ENCODE measurements at places on chromosomes 5 and 9.

DNA sequence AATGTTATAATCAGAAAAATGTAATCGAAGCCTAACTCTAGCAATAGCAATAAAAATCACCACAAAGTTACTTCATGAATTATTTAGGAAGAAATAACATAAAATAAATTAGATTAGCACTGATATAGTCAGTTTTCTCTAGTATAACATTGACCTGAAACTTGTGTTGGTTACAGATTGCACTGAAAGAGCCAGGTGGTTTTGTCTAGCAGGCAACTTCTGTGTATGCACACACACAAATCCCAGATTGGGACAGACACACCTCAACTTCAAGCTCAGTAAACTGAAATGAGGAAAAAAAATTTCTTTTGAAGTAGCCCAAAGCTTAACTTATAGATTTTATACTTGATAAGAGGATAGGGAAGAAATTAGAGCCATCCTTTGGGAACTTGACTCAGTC is 129.3 kb downstream of the EFNA5 start:
- DNase-seq: no peak

DNA sequence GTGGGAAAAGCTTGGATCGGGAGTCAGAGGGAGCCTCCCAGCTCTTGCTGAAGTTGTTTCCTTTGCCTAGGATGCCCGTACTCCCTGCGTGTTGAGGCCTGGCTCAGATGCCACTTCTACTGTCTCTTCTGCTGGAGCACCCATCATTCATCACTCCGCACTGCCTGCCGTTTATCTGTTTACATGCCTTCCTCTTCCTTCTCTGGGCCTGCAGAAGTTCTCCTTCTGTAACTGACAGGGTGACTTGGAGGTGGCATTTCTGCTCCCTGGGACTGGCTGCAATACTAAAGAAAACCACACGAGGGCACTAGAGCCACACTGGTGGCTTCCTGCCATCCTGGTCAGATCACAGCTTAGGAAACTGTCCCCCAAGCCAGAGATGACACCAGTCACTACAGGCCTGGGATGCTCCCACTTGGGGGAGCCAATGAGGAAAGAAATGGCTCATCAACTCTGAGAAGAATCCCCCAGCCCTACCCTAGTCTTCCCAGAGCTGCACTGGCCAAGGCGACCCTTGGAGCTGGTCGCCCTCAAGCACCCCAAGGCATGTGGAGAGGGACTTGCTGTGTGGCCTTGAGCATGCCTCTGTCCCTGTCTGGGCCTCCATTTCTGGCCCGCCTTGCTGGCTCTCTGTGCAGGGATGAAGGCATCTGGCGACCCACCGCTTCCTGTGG is 9.7 kb upstream of the SLC25A51 start:
- DNase-seq: peak; percentile 77

DNA sequence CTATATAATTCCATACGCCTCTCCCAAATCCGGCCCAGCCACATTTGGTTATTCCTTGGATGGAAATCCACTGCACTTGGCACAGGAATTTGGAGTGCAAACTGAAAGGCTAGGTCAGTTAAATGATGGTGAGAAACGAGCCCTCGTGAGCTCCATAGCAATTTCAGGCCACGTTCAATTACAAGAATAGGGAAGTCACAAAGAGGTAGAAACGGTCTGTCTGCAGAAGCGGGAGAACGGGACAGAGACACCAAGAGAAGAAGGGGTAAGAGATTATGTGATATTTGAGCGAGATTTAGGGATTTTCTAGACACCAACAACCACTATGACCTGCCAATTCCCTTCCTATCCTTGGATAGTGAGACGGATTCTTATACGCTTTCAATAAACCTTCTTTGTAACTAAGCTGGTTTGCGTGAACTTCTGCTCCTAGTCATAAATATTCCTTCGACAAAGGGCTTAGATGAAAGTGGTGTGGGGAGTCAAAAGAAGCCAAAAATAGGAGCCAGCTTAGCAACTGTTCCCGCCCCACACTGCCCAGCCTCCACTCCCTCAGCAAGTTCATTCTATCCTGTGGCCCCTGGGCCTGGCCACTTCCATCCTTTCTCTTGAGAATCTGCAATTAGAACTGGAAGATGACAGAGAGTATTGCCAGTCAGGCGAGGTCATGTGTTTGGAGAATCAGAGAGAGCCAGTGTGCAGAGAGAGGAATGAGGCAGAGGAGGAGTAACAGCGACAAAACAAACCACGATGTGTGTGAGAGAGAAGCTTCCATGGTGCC is 118.4 kb downstream of the ZNF608 start:
- DNase-seq: no peak

- no peak for DNase-seq
Observed at GRCh38 chr5:63097286-63097685, 518.7 kb downstream of the LRRC70 start.
